ENCODE measurements at places on chromosomes 6 and 20.

GRCh38 chr20:59039233-59039632 is 3.4 kb downstream of the PRELID3B start:
- no peak for DNase-seq

DNA sequence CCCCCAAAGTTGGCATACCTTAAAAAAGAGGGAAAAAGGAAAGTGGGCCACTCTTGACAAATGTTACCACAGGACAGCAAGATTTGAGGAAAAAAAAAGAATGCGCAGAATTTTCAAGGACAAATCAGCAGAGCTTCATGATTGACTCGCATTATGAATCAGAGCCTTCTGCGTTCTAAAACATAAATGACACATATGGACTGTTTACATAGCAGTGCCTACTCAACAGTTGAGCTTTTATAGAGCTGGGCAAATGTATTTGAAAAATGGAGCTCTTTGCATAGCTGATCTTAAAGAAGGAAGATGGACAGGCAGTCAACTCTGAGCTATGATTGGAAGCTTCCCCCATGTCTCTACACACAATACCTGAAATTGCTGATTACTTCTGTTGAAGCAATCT is 213.2 kb upstream of the NT5E start:
- DNase-seq: no peak

DNA sequence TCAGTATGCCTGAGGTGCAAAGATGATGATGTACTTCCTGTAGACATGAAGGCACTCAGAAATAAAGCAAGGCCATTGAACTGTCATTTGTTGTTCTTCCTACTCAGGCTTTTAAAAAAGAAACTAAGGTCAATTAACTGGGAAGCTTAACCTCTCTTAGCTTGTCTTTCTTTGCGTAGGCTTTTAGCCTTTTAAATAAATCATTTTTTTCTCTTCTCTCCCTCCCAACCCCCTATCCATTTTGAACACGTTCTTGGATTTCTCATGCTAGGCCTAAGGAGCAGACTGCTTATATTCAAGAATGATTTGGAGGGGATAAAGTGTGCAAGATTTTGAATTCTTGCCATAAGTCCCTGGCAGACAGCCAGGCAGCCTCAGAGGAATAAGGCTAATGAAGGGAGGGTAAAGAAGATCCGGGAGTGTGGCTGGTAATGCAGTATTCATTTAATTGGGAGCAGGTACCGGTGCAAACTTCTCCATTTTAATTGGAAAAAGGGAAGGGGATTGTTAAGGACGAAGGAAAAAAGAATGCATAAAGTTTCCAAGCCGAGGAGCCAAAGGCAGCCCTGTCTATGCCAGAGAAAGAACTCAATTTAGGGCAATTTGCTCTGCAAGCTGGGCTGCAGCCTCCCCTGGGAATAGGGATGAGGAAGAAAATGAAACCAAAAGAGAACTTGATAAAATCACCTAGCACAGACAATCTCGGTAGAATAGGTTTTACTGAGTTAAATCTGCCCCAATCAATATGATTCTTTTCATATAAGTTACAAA is 343.8 kb upstream of the MMS22L start:
- no peak for DNase-seq

GRCh38 chr20:17995967-17996819 is 27.4 kb downstream of the MGME1 start:
- peak; percentile 11 for DNase-seq

DNA sequence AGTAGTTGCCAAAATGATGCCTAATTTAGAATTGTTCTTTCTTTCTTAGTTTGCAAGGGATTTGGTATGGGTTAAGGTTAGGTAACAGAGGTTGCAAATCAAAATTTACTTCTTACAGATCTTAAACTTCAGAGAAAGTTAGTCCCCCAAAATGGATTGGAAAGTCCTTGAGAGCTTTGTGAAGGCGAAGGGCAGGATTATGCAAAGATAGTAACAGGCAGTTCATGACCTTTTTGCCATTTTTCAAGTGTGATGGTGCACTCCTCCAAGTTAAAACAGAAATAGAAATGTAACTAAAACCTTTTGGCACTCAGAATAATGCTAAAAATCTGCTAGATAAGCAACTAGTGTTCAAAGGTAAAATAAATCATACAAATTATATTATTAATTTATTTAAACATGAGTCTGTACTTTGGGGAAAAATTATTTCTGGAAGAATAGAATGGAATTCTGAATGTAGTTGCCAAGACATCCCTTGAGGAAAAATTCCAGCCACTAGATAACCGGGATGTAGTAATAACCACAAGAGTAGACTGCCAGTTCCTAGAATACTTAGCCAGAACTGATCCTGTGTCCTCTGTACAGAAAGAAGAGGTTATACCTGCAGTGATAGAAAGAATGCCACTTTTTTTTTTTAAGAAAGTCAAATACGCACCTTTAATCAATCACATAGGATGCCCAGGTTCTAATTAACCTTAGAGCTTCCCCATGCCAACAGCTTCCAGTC is 31.8 kb upstream of the DAAM2 start:
- no peak for DNase-seq

- no peak for DNase-seq
These were observed 67.2 kb downstream of the OPRM1 start for GRCh38 chr6:154106251-154106650.

- DNase-seq: no peak
These were observed 185.2 kb upstream of the TAB2 start for GRCh38 chr6:149132336-149132735.

Measured in CD8-positive, alpha-beta T cell (primary cell).